ENCODE measurements at places on chromosomes 5 and 9. TPM values are rescaled to one million over a fixed set of nuclear protein-coding genes. Genes with fewer than 3 reads are reported as not detected.

- no peak for DNase-seq
Observed at GRCh38 chr9:107226421-107226820, 56.7 kb upstream of the RAD23B start.

DNA sequence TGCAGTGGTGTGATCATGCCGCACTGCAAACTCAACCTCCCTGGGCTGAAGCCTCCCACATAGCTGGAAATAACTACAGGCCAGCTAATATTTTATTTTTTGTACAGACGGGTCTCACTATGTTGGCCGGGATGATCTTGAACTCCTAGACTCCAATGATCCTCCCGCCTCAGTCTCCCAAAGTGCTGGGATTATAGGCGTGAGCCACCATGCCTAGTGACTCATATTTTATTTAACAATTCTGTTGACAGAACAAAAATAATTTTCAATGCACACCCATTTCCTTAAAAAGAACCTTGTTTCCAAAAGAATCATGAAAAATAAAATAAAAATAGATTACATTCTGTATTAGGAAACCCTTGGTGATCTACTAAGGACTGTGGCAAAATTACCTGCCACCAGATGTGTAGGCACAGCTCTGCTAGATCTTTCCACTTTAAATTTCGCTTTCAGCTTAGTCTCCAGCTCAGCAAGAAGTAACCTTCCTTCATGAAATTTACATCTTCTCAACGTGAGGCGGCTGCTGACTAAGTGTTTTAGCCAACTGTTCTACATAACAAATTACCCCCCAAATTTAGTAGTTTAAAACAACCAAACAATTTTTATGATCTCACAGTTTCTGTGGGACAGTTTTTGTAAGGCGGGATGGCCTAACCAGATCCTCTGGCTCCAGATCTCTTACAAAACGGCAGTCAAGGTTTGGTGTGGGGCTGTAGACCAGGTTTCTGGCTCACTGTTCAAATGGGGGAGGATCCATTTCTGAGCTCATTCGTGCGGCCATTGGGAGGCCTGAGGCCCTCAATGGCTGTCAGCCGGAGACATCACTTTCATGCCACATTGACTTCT, 32.6 kb upstream of the GOLPH3 start:
- no peak for DNase-seq

GRCh38 chr9:133948131-133948530, 44.0 kb downstream of the VAV2 start:
- DNase-seq: no peak

- DNase-seq: no peak
Observed at GRCh38 chr5:131210151-131210510, 39.4 kb downstream of the LYRM7 start.

DNA sequence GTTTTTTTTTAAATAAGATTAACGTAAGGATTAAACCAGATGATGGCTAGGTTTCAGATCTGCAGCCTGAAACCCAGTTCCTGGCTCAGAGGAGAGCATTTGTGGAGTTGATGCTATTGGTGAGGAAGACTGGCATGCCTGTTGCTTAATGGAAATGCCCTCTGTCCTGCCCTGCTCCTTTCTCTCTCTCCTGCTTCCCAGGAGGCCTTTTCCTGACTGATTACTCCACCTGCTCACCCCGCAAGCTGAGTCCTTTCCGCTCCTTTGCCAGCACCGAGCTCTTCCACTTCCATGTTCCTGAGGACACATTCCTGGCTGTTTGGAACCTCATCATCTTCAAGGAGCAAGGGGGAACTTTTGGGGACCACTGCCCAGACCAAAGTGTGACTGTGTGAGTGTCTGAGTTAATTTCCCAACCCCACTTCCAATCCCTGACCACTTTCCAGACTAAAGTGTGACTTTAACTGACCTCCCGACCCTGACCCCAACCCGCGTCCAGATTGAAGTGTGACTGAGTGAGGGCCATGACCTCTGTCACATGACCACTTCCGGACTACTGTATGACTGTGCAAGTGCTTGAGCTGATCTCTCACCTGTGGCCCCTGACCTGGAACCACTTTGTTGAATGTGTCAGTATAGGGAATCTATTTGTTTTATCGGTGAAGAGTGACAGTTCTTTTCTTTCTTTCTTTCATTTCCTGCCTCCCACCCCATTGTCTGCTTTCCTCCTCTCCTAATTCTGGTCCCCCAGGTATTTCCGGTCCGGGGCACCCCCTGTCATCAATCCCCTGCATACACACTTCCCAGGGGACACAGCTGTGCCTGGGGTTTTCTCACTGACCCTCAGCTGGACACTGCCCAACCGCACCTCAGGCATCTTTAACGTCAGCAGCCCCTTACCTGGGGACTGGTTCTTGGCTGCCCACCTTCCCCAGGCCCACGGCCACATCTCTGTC, 5.5 kb downstream of the TMEM8B start:
- DNase-seq: no peak

DNA sequence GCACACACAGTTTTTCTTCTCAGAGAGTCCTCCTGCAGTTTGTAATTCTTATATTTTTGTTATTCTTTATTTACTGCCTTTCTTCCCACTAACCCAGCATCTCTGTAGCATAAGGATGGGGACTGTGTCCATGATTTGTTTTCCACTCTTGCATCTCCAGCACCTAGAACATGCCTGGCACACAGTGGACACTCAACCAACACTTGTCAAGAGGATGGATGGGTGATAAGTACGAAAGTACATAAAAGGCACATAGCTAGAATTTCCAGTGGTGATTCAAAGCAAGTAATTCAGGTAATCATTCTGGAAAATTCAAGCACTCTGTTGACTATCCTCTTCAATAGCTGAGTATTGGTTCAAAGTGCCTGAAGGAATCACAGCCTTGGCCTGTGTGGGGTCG, 60.2 kb upstream of the TRIO start:
- DNase-seq: no peak

- no peak for DNase-seq
Observed at GRCh38 chr9:120383611-120383998, 196.4 kb downstream of the CDK5RAP2 start.

- DNase-seq: no peak
Observed at GRCh38 chr9:1521547-1521946, 471.4 kb downstream of the DMRT2 start.

DNA sequence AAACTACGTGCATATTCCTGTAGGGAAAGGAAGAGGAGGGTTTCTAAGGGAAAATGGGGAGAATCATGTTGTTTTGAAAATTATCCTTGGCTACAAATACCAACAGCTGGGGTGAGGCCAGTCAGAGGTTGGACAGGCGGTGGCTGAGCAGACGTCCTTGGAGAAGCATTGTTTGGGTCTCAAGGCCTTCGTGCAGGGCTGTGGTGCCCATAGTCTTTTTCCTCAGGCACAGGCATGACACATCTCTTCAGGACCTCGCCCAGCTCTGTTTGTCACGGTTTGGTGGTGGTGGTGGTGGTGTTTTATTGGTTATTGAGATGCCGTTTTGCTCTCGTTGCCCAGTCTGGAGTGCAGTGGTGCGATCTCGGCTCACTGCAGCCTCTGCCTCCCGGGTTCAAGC, 27.8 kb upstream of the EGFL7 start:
- no peak for DNase-seq

- DNase-seq: no peak
Observed at GRCh38 chr9:85944672-85945071, 3.7 kb downstream of the NAA35 start.

The CMBL gene
- total RNA-seq: 0.36 TPM

The ACOT12 gene
- 0.39 TPM for total RNA-seq

Data from CD4-positive, alpha-beta T cell (primary cell).